ENCODE measurements at places on chromosomes 1 and 21.
A peak's percentile ranks its signal among the peaks of the same experiment; 100 is the strongest.

DNA sequence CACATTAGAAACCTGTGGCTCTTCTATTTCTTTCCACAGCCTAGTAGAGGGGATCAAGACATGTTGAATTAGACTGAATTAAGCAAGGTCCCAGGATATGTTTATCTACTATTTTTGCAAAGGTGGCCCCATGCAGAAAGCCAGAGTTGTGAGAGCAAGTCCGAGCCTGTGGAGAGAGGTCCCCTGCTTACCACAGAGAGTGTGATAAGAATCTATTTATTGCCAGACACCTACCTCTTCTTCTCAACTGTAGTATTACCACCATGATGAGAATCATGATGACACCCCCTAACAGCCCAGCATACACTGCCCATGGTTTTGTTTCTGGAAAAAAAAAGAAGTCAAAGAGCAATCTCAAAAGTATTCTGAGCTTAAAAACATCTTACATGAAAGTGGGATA, 23.0 kb downstream of the SLAMF1 start:
- no peak for DNase-seq

GRCh38 chr1:15051882-15052528, 101.5 kb upstream of the TMEM51 start:
- no peak for DNase-seq

DNA sequence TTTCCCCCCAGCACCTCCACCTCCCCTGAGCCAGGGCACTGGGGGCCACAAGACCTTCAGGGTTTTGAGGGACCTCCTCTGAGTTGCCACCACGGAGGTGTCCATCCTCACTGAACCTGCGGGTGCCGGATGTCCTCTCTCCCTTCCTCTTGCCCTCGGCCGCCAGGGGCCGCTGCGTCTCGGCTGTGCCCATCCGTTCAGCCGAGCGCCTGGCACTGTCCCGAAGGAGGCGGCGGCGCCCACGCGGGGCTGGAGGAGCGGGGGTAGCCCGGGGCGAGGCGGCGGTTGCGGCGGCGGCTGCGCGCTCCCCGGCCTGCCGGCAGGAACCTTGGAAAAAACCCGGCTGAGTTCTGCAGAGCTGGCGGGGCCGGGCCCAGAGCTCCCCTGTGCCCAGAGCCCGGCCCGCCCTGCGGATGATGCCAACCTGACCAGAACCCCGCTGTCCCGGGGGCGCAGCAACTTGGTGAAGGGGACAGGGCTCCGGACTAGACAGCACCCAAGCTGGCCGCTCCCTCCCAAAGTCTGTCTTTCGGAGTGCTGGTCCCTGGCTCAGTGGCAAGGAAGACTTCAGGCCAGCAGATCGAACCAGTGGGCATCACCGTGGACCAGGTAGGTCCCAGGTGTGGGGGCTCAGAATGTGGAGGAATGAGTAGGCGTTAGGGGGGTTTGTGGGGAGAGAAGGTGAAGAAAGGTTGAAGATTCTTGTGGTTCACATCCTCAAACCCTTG, 3.7 kb upstream of the PPM1J start:
- DNase-seq, result peak; percentile 63

DNA sequence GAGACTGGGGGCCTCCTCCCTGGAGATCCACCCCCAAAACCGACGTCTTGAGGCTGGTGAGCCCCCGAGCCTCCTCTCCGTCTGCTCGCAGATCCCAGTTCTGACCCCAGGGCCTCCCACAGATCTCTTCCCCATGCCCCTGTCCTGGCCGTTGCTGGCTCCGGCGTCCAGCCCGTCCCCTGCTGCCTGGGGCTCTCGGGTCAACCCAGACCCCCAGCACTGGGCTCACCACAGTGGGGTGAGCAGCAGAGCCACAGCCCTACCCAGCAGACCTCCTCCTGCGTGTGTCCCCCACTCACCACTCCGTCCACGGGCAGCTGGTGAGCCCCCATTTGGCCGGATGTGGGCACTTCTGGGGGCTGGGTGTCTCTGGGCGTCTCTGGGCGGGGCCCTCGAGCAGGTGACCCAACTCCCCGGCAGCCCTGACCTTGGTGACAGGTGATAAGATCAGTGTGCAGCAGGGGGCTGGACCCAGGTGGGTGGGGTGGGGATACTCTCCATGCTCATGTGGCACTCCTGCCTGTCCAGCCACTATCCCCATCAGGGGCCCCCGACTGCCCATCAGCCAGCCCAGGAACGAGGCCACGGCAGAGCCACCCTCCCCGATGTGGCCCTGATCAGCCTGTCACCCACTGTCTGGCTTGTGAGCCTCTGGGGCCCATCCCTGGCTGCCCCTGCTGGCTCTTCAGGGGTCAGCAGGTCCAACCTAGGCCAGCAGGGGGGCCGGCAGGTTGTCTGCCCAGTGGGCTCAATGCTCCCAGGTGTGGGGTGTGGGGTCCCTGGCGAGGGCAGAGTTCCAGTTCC, 709 bp downstream of the TNFRSF14 start:
- DNase-seq, result no peak

DNA sequence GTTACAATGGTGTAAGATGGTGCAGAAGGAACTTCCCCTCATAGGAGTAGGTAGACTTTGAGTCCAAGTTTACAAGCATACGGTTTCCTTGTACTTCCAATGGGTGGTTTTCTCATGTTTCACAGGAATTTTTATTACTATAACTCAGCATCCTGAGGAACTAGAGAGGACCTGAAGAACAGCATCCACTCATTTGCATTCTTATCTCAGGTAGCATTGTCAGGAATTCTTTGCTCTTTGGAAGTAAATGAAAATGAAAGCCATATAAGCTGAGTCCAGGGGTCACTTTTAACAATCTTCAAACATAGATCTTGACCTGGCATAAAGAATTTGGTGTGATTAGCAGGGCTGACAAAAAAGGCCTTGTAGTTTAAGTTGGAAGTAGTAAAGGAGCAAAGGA, 34.4 kb downstream of the CLCA4 start:
- no peak for DNase-seq

- DNase-seq, result no peak
Observed at GRCh38 chr1:155007251-155007828, 4.7 kb downstream of the ZBTB7B start.

DNA sequence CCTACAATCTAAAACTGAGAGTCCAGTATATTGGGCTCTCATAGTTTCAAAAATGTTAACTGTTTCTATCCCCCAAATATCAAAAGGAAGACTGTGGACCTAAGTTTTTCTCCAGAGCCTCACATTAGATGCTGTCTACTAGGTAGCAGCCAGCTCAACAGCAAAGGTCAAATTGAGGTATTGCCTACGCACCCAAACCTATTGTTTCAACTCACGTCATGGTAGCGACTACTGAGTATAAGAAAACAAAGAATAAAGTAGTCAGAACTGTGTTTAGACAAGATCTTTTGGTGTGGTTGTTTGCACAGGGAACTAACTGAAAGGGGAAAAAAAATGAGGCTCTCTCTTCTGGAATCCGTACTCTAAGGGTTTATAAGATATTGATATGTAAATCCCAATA, 173.2 kb downstream of the LBR start:
- DNase-seq, result no peak

Data from HAP-1 (cell line).